ENCODE measurements at places on chromosomes 7 and 10.
A peak's percentile ranks its signal among the peaks of the same experiment; 100 is the strongest.

DNA sequence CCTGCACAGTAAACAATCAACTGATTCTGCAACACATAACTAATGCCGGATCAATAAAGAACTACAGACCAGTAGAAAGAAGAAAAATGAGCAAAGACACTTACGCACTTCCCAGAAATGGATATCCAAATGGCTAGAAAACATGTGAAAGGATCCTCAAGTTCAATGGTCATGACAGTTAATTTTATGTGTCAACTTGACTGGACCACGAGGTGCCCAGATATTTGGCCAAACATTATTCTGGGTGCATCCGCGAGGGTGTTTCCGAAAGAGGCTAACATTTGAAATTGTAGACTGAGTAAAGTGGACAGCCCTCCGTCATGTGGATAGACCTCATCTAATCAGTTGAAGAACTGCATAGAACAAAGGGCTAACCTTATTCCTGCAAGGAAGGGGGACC lies 102.0 kb downstream of the SFMBT2 start:
- DNase-seq: no peak

- no peak for DNase-seq
Measured at GRCh38 chr10:85045046-85045445, 716.7 kb downstream of the CCSER2 start.

GRCh38 chr7:147904219-147904576 lies 686.4 kb upstream of the C7orf33 start:
- no peak for DNase-seq

- DNase-seq: peak; percentile 3
Measured at GRCh38 chr7:147771344-147771743, 819.2 kb upstream of the C7orf33 start.

DNA sequence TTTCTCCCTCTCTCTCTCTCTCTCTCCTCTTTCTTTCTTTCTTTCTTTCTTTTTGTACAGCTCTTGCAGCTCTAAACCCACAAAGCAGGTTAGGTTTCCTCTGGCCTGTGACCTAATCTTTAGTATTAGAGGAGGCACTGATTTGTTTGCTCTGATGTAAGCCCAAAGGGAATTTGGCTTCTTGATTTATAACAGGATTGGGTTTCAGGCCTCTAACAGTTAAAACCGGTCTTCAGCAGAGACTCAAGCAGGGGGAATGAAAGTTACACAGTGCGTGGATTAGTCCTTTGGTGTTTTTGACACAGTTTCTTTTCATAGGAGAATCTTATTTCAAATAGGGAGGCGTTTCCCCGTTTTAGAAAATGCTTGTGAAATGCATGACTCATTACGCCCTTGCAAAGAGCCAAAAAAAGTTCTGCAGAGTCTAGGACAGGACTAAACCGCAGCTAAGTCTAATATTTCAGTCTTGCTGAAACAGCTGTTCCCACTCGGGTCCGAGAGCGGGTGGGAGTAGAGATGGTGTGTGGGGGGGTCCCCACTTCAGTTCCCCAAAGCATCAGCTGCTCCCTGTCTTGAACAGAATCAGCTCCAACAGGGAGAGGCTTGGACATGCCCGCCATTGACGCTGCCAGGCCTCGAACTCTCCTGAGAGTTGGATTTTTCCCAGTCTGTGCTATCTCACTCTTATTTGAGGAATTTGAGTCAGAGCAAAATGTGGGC lies 296.5 kb upstream of the PITRM1 start:
- DNase-seq: no peak

- no peak for DNase-seq
Measured at GRCh38 chr7:129830949-129831348, 121.8 kb downstream of the UBE2H start.

GRCh38 chr10:1607466-1607865 lies 129.9 kb downstream of the ADARB2 start:
- no peak for DNase-seq

GRCh38 chr7:37092548-37092947 lies 356.1 kb downstream of the ELMO1 start:
- no peak for DNase-seq

DNA sequence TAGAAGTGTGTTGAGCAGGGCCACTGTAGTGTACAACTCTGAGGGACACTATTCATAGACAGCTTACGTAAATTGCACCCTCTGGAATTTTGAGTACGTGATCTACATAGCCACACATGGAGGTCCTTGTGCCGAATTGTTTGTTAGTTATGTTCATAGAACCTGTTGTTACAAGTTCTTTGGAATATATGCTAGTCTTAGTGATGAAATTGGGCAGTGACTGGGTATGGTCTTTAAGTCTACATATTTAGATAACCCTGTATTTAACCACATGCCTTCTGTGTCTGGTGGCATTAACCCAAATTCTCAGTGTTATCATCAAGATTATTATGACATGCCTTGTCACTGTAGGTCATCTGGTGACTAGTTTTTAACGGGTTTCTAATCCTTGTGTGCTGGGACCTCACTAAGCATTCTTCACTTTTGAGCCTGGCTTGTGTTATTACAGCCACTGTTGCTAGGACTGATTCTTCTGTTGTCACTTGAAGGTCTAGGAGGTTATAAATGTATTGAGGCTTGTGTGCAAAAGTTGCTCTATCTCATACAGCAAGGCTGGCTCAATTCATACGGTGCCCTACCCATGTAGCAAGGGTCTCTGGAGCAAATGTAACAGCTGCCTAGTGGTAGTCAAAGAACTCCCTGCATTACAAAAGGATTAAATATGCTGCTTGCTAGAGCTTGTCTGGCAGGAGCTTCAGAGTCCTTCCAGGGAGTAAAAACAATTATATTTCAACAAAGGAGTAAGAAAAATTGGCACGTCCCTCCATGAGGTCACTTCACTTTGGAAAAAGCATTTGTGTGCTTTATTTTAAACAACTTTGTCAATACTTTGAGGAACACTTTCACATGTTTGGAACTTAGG lies 65.4 kb downstream of the CDK14 start:
- no peak for DNase-seq

- DNase-seq: no peak
Measured at GRCh38 chr10:44939691-44940401, 19.8 kb upstream of the RASSF4 start.

GRCh38 chr10:102791754-102792395 lies 45.3 kb downstream of the CYP17A1 start:
- no peak for DNase-seq

DNA sequence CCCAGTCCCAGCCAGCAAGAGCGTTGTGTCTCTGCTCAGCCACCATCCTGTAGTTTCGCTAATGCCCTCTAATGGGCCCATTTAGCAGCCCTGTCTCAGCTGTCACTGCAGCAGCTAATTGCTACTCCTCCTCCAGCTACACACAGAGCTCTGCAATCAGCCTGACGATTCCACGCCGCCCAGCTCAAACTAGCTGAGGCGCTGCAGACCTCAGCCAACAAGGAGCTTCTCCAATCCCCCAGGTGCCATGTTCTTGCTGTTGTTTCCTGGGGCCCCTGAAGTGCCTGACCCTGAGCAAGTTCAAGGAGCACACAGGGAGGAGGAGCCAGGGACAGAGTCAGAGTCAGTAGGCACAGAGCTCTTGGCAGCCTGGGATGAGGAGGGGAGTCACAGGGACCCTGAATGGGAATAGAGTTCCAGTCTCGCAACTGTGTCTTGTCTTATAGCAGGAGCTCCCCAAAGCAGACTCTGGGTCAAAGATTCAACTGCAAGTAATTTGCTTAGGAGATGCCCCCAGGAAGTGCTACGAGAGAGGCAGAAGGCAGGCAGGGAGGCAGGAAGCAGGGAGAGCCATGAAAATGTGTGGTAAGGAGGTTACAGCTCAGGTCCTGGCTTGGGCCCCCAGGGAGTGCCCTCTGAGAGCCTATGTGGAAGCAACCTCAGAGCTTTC lies 135.8 kb upstream of the UNC5B start:
- DNase-seq: no peak

DNA sequence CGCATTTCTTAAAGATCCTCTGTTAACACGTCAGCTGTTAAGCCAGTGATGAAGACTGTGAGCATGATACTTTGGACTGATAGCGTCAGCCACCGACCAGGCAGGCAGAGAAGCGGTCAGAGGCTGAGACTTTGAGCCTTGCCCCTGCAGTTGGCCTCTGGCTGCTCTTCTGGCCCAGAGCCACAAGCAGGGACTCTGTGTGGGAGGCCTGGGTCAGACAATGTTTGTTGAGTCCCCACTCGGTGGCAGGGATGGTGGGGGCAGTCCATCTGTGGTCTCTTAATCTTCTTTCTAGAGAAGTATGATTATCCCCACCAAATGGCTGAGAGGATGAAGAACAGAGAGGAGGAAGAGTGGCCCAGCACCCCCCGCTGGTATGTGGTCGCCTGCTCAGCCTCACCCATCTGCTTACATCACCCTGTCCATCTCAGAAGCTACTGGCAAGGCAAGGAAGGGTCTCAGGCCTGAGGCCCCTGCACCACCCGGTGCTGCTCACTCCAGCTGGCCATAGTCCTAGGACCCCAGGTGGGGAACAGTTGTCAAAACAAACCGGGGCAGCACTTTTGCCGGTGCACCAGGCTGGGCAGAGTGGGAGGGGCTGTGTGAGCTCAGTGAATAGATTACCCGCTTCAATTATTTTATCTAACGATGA lies 202.9 kb downstream of the GRID1 start:
- DNase-seq: no peak

DNA sequence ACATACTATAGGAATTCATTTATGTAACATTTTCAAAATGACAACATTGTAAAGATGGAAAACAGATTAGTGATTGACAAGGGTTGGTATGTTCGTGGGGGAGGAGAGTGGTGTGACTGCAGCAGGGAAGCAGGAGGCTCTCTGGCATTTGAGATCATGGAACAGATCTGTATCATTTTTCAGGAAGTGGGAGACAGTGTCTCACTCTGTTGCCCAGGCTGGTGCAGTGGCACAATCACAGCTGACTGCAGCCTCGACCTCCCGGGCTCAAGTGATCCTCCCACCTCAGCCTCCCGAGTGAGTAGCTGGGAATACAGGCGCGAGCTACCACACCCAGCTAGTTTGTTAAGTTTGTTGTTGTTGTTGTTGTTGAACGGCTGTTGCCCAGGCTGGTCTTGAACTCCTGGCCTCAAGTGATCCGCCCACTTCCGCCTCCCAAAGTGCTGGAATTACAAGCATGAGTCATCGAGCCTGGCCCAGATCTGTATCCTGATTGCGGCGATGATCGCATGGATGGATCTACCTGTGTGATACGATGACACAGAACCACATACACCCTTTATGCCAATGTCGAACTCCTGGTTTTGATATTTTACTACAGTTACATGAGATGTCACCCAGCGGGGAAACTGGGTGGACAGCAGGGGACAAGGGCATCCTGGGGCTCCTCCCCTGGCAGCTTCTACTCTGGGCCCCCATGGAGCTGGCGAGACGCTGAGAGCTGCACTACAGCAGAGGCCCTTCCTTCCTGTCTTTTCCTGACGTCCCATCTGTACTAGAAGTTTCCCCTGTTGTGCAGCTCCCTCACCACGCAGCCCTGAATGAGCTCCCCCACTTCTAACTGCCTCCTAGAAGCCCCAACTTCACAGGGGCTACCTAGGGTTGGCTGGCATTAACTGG lies 12.3 kb upstream of the CYTH3 start:
- DNase-seq: no peak

GRCh38 chr10:14815681-14816080 lies 22.2 kb downstream of the CDNF start:
- no peak for DNase-seq

GRCh38 chr7:64879800-64880199 lies 23.3 kb upstream of the ZNF273 start:
- DNase-seq: no peak

DNA sequence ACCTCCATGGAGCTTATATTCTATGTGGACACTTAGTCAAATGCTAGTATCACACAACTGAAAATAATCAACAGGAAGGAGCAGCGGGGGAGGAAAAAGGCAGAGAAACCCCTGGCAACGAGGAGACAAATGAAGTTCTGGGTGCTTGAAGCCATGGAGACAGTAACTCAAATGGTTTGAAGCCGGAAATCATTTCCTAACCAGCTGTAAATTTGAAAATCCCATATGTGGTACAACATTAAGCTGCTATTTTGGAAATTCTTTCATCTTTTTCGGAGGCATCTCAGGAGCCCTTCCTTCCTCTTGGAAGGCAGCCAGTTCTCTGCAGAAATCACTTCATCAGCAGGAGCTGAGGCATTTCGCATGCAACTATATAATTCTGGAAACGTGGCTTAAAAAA lies 91.4 kb downstream of the PPP1R3C start:
- DNase-seq: no peak

DNA sequence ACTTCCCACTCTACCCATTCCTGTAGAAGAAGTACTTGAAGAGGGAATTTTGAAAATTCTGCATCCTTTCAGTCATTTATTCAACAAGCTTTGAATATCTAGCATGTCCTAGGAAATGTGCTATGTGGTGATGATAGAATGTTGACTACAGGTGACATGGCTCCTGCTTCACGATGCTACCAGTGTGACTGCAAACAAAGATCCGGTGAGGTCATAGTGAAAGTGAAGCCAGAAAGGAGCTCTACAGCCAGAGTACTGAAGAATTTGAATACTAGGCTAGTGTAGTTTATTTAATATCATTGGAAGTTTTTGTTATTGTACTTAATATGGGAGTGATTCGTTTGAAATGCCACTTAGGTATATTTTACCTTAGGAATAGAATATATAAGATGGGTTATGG lies 348.1 kb downstream of the TFEC start:
- no peak for DNase-seq

DNA sequence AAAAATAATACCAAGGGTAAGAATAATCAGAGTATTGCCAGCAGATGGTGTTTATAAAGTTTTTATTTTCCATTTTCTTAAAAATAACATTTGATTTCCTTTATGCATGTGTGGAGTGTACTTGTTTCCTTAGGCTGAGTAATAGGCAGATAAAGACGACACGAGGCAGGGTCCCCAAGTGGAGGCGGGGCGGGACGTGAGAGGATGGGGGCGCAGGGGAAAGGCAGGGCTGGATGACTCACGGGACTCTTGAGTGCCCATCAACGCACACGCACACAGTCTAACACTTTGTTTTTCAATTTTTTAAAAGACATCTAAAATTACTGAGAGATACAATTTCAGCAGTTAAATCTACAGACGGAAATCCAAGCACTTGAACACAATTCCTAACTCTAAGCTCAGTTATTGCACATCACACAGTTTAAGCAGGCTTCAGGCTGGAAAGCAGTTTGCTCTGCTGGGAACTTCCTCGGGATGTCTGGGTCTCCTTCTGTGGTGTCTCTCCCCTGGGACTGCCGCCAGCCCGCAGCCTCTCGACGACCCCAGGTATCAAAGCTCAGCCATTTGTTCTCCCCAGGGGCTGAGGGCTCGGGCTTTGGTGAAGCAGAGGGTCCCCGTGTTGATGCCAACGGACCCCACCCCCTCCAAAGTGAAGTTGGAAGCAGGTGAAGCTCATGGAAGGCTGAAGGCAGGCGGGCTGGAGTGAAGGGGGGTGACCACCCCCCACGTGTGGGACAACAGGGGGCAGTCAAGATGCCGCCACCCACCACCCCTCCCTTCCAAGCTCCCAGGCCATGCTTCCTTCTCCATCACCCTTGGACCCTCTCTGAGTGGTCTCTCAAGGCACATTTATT lies 29.1 kb downstream of the SPOCK2 start:
- DNase-seq: no peak

GRCh38 chr7:96827701-96828100 lies 118.1 kb upstream of the SEM1 start:
- no peak for DNase-seq

GRCh38 chr7:134533288-134533771 lies 6.0 kb downstream of the AKR1B10 start:
- no peak for DNase-seq

- no peak for DNase-seq
Measured at GRCh38 chr10:122981066-122981464, 864 bp downstream of the PSTK start.

- DNase-seq: no peak
Measured at GRCh38 chr10:1370298-1370697, 314.1 kb downstream of the WDR37 start.

GRCh38 chr10:88428442-88428841 lies 154.7 kb downstream of the RNLS start:
- no peak for DNase-seq

- DNase-seq: no peak
Measured at GRCh38 chr7:15681631-15682030, 4.9 kb downstream of the MEOX2 start.

All from hypothalamus (tissue), 51 donors.